ENCODE measurements at places on chromosomes 12 and 14.

GRCh38 chr12:3551386-3551785, 60.4 kb downstream of the PRMT8 start:
- no peak for DNase-seq

DNA sequence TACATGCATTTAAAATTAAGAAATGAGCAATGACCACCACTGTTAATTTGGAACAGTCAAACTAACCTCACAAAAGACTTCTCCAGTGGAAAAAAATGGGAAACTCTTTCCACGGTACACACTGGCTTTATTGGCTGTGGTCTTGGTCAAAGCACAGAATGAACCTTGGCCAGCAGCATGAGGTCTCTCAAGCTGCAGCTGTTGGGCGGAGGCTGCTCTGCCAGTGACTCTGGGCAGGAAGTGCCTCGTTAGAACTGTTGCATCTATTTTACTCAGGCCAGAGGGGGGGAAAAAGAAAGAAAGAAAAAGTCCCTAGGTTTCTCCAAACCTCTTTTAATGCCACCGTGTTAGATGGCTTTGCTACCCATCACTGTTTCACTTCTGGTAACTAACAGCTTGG, 279.8 kb upstream of the DIO2 start:
- DNase-seq, result no peak

GRCh38 chr12:116441292-116441691, 117.9 kb upstream of the MAP1LC3B2 start:
- DNase-seq, result no peak

GRCh38 chr12:115078990-115079389, 395.0 kb upstream of the TBX3 start:
- DNase-seq, result no peak

DNA sequence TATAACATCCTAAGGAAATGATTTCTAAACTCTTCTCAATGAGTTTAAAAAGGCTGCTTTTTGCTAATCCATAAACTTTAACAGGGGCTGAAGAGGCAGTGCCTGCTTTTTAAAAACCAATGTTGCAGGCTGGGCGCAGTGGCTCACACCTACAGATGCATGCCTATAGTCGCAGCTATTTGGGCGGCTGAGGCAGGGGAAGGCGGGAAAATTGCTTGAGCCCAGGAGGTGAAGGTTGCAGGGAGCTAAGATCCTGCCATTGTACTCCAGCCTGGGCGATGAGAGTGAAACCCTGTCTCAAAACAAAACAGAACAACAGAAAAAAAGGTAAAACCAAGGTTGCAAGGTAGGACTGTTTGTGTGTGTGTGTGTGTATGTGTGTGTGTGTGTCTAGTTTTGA, 531.2 kb downstream of the DIO2 start:
- no peak for DNase-seq

- no peak for DNase-seq
Measured at GRCh38 chr12:72673853-72674252, 401.7 kb downstream of the TRHDE start.

DNA sequence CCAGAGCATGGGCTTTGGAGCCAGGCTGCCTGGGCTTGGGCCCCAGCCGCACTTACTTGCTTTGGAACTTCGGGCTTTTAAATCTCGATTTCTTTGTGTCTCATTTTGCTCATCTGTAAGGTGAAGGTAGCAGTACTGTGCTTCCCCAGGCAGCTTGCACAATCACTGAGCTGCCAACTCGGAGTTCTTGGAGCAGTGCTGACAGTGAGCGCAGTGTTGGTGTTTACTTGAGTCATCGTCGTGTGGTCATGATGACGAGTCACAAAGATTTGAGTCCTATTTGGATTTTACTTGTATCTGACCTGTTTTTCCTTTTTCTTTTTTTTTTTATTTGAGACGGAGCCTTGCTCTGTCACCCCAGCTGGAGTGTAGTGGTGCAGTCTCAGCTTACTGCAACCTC, 31.3 kb upstream of the ATF1 start:
- DNase-seq, result no peak

DNA sequence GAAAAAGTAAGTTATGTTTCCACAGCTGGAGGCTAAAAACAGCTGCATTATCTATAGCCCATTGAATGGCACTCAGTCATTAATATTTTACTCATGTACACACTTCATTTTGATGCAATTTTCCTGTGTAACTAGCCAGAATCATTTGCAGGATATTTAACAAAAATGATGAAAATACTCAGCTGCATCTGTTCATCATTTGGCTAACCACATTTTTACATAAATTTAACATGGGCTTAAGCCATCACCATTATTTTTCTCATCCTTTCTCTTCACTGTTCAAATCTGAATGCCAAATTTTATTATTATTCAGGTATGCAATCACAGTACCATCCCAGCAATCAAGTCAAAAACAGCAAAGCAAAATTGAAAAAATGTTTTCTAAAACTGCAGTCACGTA, 41.8 kb downstream of the ATXN7L3B start:
- DNase-seq, result no peak
